Mucosa of descending colon (tissue), 3 donors: ENCODE measurements at places on chromosomes 2 and 18.

GRCh38 chr18:69397096-69397495, 3.6 kb upstream of the DOK6 start:
- no peak for DNase-seq

DNA sequence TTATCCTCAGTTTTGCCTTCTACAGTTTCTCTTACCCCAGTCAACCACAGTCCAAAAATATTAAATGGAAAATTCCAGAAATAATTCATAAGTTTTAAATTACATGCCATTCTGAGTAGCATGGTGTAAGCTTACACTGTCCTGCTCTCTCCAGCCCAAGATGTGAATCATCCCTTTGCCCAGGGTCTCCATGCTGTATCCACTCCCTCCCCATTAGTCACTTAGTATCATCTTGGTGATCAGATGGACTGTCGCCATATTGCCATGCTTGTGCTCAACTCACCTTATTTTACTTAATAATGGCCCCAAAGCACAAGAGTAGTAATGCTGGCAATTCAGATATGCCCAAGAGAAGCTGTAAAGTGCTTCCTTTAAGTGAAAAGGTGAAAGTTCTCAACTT, 18.5 kb upstream of the CCNT2 start:
- no peak for DNase-seq

- no peak for DNase-seq
Observed at GRCh38 chr18:57931038-57931437, 113.0 kb upstream of the NEDD4L start.

- DNase-seq, result no peak
Observed at GRCh38 chr2:220452561-220452960, 825.1 kb downstream of the SLC4A3 start.

- no peak for DNase-seq
Observed at GRCh38 chr2:8548065-8548618, 133.7 kb upstream of the ID2 start.

DNA sequence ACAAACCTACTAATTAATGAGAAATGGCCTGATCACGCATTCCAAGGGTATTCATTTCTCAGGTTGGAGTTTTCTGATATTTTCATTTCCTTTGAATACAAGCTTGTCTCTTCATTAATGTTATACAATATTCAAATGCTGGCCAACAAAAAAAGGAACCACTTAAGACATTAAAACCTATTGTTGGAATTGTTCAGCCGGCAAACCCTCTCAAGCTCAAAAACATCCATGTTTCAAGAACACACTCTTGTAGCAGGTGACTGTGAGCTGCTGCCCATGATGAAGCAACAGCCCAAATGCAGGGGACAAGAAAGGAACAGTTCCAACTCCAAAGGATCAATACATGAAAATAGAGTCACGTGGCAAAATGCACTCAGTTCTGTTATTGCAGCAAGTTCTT, 454.5 kb downstream of the BCL11A start:
- no peak for DNase-seq

DNA sequence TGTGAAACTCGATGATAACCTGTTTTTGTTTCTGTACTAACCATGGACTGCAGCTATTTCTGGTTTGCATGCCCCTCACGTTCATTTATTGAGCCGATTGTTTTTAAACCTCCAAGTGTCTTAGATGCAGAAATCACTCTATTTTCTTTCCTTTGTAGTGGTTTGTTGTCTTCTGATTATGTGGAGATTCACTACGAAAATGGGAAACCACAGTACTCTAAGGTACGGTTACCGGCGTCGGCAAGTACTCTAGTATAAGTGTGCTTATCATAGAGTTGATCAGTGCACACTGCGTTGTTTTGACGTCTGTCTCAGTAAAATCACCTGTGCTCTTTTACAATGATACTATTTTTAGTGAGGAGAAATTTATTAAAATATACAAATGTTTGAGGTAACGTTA, 87.4 kb downstream of the ADAM23 start:
- no peak for DNase-seq
